ENCODE measurements at places on chromosomes 2 and 18. TPM values are rescaled to one million over a fixed set of nuclear protein-coding genes. Genes with fewer than 3 reads are reported as not detected.

- DNase-seq: no peak
These were observed 42.8 kb downstream of the SCRN3 start for GRCh38 chr2:174438146-174438886.

- no peak for DNase-seq
These were observed 39.7 kb downstream of the COL3A1 start for GRCh38 chr2:189013671-189014448.

GRCh38 chr2:39994151-39994550 lies 215.1 kb upstream of the THUMPD2 start:
- no peak for DNase-seq

DNA sequence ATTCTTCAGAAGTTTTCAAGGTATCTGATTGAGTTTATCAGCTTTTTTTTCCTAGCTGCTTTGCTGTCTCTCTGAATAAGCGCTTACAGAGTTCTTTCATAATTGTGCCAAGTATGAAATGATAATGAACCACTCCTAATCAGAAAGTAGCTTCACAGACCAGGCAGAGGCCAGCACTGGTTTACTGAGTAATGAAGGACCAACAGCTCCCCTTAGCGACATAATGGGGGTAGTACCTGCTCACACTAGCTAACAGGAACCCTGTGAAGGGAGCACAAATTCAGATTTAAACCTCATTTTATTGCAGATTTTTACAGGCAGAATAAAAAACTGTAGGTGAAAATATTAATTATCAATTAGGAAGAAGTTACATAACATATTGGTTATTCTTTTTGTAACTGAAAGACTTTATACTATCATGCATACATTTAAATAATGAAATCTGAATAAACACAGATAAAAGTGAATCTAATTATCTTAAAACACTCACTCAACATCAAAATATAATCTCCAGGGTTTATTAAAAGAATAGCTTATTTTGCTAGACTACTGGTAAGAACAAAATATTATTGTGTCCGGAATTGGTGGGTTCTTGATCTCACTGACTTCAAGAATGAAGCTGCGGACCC lies 53.7 kb upstream of the LRRC30 start:
- DNase-seq: no peak

DNA sequence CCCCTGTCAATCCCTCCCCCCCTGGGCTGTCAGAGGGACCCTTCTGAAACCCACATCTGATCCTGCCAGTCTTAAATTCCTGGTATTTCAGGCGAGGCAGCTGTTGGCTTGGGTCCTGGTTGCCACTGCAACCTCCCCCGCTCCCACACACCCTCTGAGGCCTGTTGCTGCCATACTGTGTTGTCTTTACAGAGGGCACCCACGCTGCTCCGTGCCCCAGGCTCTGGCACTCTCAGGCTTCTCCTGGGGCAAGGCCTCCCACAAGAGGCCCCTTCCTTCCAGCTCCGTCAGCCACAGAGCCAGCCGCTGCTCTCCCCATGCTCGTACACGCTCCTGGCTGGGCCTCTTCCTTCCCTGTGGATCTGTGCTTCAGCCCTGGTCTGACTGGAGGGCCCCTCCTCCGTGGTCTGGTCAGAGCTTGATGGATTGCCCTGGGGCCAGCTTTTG lies 8.6 kb downstream of the CABLES1 start:
- DNase-seq: no peak

- DNase-seq: no peak
These were observed 9.5 kb downstream of the CERS6 start for GRCh38 chr2:168465594-168465993.

- no peak for DNase-seq
These were observed 32.7 kb downstream of the SPIRE1 start for GRCh38 chr18:12625241-12625640.

- DNase-seq: peak; percentile 34
These were observed 25.4 kb downstream of the SP100 start for GRCh38 chr2:230441227-230441897.

- DNase-seq: no peak
These were observed 73.9 kb downstream of the LBH start for GRCh38 chr2:30305235-30305634.

DNA sequence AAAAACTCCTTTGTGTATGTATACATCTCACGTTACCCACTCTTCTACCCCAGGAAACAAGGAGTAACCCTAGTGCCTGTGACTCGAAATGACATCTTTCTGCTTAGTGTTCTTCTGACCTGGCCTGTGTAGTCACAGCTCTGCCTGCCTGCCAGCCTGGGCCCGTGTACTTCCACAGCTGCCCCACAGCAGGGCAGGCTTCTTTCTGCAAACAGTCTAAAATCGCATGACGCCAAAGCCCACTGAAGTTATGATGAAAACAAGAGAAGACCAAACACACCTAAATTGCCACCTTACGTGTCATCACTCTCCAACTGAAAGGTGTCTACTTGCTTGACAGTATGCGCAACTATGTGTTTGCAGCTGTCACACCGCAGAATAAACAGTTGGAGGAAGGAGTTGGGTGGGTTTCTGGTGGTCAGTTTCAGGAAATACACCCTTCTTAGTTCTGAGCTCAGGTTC lies 1.5 kb downstream of the GAREM1 start:
- DNase-seq: no peak

GRCh38 chr2:230814616-230815015 lies 50.1 kb upstream of the ITM2C start:
- no peak for DNase-seq

GRCh38 chr2:177579486-177580036 lies 187.0 kb downstream of the AGPS start:
- no peak for DNase-seq

- DNase-seq: no peak
These were observed 65.1 kb downstream of the MRPS9 start for GRCh38 chr2:105102963-105103421.

The SCN3A gene
- total RNA-seq: not detected

The AQP12A gene
- total RNA-seq: not detected

The CACNB4 gene
- 0.83 TPM for total RNA-seq

The MTIF2 gene
- 42.3 TPM for total RNA-seq

The IL36A gene
- not detected for total RNA-seq

The TEX44 gene
- total RNA-seq: not detected

The STARD6 gene
- 0.54 TPM for total RNA-seq
